Upper lobe of right lung (tissue), 1 donor: ENCODE measurements at places on chromosomes 3 and 15. TPM values are rescaled to one million over a fixed set of nuclear protein-coding genes. Genes with fewer than 3 reads are reported as not detected.
A peak's percentile ranks its signal among the peaks of the same experiment; 100 is the strongest.

GRCh38 chr15:101128221-101129015 is 123.4 kb downstream of the CHSY1 start:
- peak overlapping the region; percentile 74 for H3K27ac ChIP-seq
- no peak for DNase-seq
- no peak overlapping the region for H3K4me3 ChIP-seq
- no peaks in the 10 kb centered on the region for H3K27me3 ChIP-seq

- H3K4me3 ChIP-seq: no peak overlapping the region
- no peak overlapping the region for H3K27ac ChIP-seq
- H3K4me1 ChIP-seq: no peaks in the 10 kb centered on the region
- no peak for DNase-seq
These were observed 24.7 kb downstream of the SPATA12 start for GRCh38 chr3:57085211-57085610.

GRCh38 chr3:16112910-16113504 is 61.5 kb upstream of the GALNT15 start:
- H3K27me3 ChIP-seq: no peaks in the 10 kb centered on the region
- no peak overlapping the region for H3K4me3 ChIP-seq
- H3K4me1 ChIP-seq: no peaks in the 10 kb centered on the region
- H3K36me3 ChIP-seq: no peaks in the 10 kb centered on the region
- no peak overlapping the region for H3K27ac ChIP-seq
- no peak for DNase-seq

DNA sequence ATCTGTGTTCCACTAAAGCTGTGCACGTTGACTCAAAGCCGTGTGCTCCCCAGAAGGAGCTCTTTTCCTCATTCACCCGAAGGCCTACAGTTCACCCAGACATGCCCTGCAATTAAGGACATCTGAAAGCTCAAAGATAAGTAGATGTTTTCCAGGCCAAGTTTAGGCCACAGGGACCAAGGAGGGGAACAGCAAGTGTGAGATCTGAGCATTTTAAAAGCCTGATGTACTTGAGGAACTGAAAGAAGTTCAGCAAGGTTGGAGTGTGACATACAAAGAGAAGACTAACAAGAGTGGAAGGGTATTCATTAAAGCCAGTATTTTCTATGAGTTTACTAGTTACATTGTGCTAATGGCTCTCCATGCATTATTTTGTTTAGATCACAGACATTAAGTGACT is 68.0 kb downstream of the CASR start:
- H3K4me1 ChIP-seq: no peaks in the 10 kb centered on the region
- DNase-seq: no peak
- H3K27ac ChIP-seq: no peak overlapping the region
- H3K36me3 ChIP-seq: no peaks in the 10 kb centered on the region

Gene SEMA6D
- 8.0 TPM for total RNA-seq

DNA sequence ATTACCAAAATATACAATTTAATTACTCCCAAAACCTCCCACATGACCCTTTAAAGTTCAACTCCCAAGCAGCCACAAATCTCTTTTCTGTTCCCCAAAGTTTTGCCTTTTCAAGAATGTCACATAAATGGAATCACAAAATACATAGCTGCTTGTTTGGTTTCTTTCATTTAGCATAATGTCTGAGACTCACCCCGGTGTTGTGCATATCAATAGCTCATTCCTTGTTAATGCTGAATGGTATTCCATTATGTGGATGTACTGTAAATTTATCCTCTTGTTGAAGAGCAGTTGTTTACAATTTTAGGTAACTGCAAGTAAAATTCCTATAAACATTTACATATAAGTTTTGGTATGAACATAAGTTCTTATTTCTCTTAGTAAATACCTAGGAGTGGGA is 15.5 kb downstream of the NAA50 start:
- DNase-seq: no peak
- H3K36me3 ChIP-seq: no peaks in the 10 kb centered on the region

DNA sequence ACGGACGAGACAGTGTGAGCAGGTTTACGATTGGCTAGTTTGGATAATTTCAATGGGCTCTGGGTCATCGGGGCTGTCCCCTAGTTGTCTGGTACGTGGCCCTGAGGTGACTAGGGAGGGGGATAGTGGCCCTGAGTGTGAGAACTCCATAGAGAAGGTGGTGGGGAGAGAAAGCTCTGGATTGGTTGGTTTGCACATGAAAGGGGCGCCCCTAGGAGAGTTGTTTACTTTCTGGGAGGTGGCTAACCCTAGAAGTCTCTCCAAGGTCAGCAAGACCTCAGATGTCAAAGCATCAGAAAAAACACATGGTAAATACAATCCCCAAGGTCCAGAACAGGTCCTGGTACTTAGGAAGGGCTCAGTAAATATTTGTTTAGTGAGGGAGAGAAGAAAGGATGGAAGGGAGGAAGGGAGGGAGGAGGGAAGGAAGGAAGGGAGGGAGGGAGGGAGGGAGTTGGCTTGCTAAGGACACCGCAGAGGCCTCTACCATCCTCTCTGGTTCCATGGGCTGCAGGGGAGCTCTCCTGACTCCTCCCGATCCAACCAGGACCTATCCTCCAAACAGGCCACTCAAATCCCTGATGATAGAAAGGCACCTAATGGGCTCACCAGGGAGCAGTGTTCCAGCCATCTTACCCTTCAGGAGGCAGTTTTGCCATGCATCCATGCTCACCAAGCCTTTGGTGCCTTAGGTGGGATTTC is 3.0 kb upstream of the TRH start:
- no peak overlapping the region for H3K27ac ChIP-seq
- peaks cover 34% of the 10 kb centered on the region for H3K27me3 ChIP-seq
- DNase-seq: no peak
- no peaks in the 10 kb centered on the region for H3K36me3 ChIP-seq
- H3K4me1 ChIP-seq: peaks cover 17% of the 10 kb centered on the region

DNA sequence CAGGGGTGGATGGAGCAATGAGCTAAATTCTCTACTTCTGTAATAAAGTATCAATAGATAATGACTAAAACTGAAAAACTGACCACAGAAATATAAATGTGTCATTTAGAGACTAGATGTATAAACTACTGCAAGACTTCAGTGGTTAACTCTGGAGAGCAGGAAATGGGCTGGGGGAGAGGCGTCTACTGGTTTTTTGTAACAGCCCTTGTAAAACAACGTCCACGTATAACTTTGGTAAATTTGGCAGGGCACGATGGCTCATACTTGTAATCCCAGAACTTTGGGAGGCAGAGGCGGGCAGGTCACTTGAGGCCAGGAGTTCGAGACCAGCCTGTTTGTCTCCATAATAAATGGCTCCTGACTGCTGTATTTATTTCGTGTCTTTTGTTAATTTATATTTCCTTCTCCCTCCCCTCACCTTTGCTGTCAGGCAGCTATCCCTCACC is 12.5 kb downstream of the RAB27A start:
- H3K4me3 ChIP-seq: no peak overlapping the region
- H3K4me1 ChIP-seq: peaks cover 18% of the 10 kb centered on the region
- no peaks in the 10 kb centered on the region for H3K27me3 ChIP-seq
- no peaks in the 10 kb centered on the region for H3K36me3 ChIP-seq

GRCh38 chr3:171649911-171650592 is 160.2 kb downstream of the PLD1 start:
- no peak for DNase-seq
- no peak overlapping the region for H3K4me3 ChIP-seq
- H3K27me3 ChIP-seq: no peaks in the 10 kb centered on the region
- no peak overlapping the region for H3K27ac ChIP-seq

Gene ATR
- 23.0 TPM for total RNA-seq

GRCh38 chr3:197169028-197169427 is 129.4 kb downstream of the DLG1 start:
- no peak for DNase-seq
- H3K36me3 ChIP-seq: no peaks in the 10 kb centered on the region
- H3K4me3 ChIP-seq: no peak overlapping the region
- H3K27ac ChIP-seq: no peak overlapping the region

DNA sequence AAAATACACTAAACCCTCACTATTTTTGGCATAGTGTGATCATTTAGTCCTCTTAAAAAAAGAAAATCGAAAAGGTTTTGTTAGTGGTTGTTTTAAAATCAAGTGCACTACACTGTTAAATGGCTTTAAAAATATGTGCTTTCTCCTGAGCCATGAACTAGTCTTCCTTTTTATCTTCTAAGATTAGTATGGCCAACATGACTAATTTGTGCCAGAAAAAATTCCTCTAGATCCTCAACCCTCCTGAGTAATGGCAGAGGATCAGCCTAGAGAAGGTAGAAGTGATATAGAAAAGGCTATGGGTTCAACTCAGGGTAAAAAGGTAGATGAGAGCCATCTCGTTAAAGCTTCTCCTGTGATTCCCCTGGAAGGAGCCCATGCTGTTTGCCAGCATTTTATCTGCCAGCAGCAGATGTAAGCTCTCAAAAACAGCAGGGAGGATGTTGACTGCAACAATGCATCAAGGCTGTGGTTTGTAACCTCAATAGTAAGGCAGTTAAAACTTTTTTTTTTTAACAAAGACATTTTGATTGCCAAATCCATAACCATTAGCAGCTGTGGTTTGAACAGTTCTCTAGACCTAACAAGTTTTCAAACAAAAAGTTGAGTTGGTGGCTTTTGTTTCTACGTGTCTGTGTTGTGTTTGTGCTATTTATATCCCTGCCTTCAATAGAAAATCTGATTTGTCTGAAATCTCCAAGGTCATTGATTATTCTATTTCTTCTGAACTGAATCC is 30.2 kb upstream of the ZNF609 start:
- H3K4me3 ChIP-seq: no peak overlapping the region
- peaks cover 9% of the 10 kb centered on the region for H3K4me1 ChIP-seq
- peak overlapping the region; percentile 44 for H3K27ac ChIP-seq
- H3K36me3 ChIP-seq: peaks cover 37% of the 10 kb centered on the region
- DNase-seq: no peak

GRCh38 chr15:93072411-93073394 is 16.3 kb downstream of the RGMA start:
- peak; percentile 91 for DNase-seq
- no peaks in the 10 kb centered on the region for H3K36me3 ChIP-seq
- H3K27me3 ChIP-seq: peaks cover 13% of the 10 kb centered on the region
- peak overlapping the region; percentile 58 for H3K27ac ChIP-seq
- peaks cover 9% of the 10 kb centered on the region for H3K4me1 ChIP-seq

GRCh38 chr3:143849854-143850549 is 1.7 kb upstream of the SLC9A9 start:
- peaks cover 13% of the 10 kb centered on the region for H3K4me1 ChIP-seq
- DNase-seq: no peak
- no peaks in the 10 kb centered on the region for H3K36me3 ChIP-seq
- H3K27me3 ChIP-seq: no peaks in the 10 kb centered on the region
- H3K27ac ChIP-seq: no peak overlapping the region
